ENCODE measurements at places on chromosomes 7 and 10.

- no peak for DNase-seq
Observed at GRCh38 chr10:1094112-1095057, 38.2 kb downstream of the WDR37 start.

GRCh38 chr7:4631380-4632179 is 50.5 kb upstream of the FOXK1 start:
- DNase-seq = peak; percentile 41

DNA sequence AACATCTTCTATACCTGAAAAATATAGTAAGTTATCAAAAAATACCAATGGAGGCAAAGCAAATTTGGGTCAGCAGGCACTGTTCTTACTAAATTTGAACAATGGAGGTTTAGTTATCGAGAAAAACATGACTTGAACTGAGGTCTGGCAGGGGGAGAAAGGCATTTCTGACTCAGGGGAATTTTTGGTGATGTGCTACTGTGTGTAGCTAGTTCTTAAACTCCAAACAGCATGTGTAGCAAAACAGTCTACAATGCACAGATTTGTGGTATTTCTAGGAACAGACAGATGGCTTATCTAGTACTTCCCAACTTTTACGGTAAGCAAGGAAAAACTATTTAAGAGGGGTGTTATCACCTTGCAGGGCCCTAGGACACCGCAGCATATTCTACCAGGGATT is 311.6 kb upstream of the LRRN3 start:
- no peak for DNase-seq

DNA sequence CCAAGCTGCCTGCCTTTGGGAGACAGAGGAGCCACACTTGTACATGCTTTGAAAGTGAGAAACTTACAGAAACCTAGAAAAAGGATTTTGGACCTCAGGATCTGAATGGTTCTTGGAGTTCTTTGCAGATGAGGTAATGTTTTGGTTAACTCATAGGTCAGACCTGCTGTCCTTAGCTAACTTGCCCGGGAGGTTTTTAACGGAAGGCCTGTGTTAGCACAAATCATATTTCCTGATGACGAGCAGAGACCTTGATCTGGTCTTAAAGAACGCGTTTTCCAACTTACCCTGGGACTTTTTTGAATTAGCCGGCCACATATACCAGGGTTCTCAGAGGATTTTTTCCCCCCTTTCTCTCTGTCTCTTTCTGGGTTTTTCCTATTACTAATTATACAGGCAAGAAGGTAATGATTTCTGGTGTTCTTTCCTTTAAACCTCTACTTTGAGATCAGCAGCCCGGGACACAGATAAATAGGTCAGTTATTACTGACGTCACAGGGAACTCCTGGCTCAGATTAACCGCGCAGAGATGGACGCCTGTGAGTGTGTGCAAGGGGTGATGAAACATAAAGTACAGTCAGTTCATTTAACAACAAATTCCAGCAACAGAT is 101.7 kb upstream of the KLF6 start:
- DNase-seq = peak; percentile 17

DNA sequence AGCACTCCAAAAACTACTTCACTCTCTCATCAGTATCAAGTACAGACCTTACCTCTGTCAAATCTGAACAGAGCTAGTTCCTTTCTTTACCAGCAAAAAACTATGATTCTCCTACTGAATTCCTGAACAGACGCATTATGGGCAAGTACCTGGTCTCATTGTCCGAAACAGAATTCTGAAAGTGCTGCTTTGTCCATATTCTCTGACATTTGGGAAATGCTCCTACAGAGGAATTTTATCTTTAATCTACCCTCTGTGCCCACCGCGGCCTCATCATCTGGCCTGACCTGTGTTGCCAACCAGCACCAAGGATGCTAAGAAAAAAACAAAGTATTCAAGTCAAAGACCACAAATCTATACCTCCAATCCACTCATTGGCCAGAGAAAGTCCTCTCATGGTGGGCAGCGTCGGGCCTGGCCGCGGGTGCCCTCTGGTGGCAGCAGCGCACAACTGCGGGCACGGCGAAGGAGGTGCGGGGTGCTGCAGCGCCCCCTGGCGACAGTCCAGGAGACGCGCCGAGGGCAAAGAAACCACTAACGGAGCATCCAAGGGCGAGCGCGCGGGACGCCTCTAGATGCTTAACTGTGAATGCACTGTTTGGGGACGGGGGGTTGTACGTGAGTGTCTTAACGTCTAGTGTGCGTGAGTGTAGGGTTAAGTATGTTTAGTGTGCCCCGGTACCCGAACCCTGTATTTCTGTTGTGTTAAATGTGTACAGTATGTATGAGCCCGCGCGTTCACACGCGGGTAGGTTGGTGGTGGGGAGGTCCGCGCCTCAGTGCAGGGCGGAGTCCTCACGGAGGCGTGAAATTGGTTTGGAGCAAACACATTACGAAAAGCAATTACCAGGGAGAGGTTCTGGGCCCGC is 5.0 kb upstream of the GBX1 start:
- DNase-seq = no peak

DNA sequence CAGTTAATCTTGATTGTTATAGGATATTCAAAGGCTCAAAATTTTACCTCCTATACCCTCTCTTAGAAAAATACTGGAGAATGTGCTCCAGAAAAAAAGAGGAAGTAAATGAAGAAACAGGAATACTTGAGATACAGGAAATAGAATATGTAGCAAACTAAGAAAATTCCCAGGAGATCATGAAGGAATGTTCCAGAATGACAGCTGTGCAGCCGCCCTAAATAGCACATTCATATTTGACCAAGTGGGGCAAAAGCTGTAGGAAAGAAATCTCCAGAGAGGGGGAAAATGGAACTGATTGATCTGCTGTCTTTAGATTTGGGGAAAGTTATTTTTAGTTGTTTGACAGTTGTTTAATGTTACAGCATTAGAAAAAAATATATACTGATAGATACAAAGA is 46.2 kb upstream of the ZEB1 start:
- no peak for DNase-seq

- DNase-seq = no peak
Observed at GRCh38 chr10:44391981-44392380, 7.1 kb upstream of the CXCL12 start.

DNA sequence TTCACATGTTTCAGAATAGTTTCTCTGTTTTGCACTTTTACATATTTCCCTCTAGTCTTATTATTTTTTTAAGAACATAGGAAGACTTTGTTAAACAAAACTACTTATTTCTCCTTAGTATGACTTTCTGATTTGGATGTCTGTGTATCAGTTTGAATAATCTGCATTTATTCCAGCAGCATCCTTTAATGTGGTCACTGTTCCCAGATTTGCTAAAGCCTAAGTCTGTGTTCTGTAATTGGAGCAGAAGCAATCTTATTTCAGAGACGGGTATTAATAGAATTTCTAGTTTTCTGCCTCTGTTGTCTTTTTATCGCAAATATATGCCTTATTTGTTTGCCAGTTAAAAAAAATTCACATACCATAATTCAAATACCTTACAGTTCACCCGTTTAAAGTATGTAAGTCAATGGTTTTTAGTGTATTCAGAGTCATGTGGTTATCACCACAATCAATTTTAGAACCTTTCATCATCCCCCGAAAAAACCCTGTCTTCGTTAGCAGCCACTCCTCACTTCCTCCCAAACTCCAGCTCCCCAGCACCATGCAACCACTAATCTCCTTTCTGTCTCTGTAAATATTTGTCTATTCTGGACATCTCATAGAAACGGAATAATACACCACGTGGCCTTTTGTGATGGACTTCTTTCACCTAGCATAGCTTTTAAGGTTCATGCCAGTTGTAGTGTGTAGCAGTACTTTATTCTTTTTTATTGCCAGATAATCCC is 58.7 kb downstream of the INPP5F start:
- peak; percentile 21 for DNase-seq

GRCh38 chr10:69374242-69374641 is 42.5 kb downstream of the TACR2 start:
- no peak for DNase-seq

GRCh38 chr7:43604251-43604650 is 21.3 kb downstream of the STK17A start:
- no peak for DNase-seq

GRCh38 chr7:127943541-127944521 is 87.4 kb downstream of the LRRC4 start:
- no peak for DNase-seq

DNA sequence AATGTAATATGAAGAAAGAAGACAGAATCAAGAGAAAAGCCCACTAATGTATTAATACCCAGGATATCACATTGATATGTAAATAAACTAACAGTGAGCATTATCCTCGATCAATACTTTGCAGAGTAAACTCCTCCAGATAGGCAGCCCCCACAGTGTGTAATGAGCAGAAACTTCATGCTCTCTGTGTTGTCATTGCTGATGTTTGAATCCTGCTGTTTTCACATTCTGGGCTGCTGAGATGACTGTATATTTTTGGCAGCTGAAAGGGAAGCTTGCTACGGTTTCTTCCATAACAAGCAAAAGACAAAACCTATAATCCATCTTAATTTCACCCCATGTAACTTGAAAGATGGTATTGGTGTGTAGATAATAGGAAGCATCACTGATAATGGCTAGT is 15.3 kb upstream of the THSD7A start:
- DNase-seq = no peak

GRCh38 chr7:45123913-45124710 is 12.6 kb upstream of the TBRG4 start:
- DNase-seq = no peak

- DNase-seq = no peak
Observed at GRCh38 chr7:98022531-98022930, 32.5 kb upstream of the OCM2 start.

- no peak for DNase-seq
Observed at GRCh38 chr7:134613623-134614347, 32.9 kb upstream of the BPGM start.

- DNase-seq = no peak
Observed at GRCh38 chr7:143405173-143406001, 3.3 kb downstream of the EPHA1 start.

DNA sequence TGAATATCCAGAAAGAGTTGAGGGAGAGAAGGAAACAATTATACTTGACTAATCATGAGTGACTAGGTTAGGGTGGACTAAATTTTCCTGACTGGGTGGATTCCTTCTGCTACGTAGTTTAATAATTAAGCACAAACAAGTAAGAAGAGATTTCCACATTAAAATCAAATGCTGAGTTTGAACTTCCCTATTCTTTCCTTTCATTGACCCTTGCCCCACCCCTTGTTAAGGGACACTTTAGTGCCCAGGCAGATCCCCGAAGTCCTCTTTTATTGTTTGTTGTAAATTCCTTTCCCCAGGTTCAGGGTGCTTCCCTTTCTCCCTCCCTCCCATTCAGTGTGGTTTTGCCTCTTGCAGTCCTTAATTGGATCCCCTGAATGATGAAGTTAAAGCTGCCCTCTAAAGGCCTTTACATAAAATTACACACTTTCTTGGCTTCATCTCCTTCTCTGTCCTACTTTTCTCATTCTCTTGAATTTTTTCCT is 8.8 kb upstream of the SPAM1 start:
- no peak for DNase-seq

GRCh38 chr7:112006071-112006470 is 200.1 kb downstream of the DOCK4 start:
- DNase-seq = no peak

- DNase-seq = no peak
Observed at GRCh38 chr10:119640875-119641526, 10.2 kb upstream of the BAG3 start.

DNA sequence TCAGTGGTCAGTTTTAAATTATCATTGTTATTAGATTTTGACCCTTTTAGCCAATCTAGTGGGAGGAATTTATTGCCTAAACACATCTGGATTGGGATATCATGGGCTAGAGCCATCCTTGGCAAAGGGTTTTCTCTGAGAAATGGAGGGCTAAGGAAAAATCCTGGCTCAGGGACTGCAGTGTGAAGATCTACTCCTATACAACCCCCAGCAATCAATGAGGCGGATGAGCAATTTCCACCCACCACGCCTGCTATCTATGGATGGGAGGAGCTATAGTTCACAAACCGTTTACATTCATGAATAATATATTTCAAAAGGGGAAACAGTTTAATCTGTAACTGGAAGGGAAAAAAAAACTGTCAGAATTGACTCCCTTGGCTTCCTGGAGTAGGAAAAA is 2.7 kb downstream of the CAV1 start:
- DNase-seq = no peak

- DNase-seq = no peak
Observed at GRCh38 chr7:100827330-100828226, at the start of gene EPHB4. Gene EPHB4 (minus strand): TSS chr7:100827523. CDS start chr7:100827030, 493 bp downstream.

DNA sequence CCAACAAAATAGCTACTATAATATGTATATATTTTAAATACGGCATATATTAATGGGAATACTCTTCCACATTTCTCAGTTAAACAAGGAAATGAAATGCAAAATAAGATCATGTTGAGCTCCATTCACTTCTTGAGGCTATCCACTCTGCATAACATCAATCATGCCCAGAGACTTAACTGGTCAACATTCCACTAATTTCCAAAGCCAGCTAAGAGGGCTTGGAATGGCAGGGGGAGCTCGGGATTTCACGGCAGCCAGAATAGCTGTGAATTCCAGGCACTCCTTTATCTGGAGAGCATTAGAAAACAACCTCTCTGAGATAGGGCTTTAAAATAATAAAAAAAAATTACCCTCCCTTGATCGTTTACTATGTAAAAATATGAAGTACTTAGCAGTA is 194.9 kb upstream of the CDCA7L start:
- no peak for DNase-seq

- no peak for DNase-seq
Observed at GRCh38 chr7:141456298-141456697, 94.9 kb upstream of the AGK start.

GRCh38 chr10:27241010-27241651 is 534 bp upstream of the ACBD5 start:
- no peak for DNase-seq

DNA sequence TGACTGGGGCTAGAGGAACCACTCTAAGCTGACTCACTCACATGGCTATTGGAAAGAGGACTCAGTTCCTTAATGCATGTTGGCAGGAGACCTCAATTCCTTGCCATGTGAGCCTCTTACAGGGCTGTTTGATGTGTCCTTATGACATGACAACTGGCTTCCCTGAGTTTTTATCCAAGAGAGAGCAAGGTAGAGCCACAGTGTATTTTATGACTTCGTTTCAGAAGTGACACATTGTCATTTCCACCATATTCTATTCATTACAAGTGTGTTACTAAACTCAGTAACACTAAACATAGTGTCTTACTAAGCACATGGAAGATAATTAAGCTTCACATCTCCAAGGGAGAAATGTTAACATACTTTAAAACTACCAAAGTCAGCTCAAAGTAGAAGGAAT is 98.2 kb downstream of the ZNF777 start:
- DNase-seq = no peak

DNA sequence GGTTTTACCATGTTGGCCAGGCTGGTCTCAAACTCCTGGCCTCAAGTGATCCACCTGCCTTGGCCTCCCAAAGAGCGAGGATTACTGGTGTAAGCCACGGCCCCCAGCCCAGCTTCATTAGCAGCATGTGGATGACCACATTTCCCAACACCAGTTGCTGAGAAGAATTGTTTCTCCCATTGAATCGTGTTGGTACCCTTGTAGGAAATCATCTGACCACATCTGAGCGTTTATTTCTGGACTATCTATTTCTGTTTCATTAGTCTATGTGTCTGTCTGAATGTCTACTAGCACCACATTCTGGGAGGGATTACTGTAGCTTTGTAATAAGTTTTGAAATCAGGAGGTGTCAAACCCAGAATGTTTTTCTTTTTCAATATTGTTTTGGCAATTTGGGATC is 89.6 kb downstream of the LCOR start:
- DNase-seq = no peak
